ENCODE measurements at places on chromosomes 2 and 18. TPM values are rescaled to one million over a fixed set of nuclear protein-coding genes. Genes with fewer than 3 reads are reported as not detected.

Gene AKAIN1
- total RNA-seq, result not detected

Gene GNLY
- not detected for total RNA-seq

DNA sequence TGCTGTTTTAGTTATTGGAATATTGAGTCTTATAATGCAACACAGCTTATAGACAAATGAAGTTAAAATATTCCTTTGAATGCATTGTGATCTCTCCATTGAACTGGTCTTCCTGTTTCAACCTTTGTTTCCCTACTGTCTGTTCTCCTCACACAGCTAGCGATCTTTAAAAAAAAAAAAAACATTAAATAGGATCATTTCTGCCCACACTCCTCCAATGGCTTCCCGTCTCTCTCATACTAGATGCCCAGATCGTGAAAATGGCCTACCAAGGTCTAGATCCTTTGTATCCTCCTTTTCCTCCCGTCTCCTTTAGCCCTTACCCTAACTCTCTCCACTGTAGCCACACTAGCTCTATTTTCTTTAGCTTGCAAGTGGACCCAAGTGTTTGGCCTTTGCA, 2.4 kb downstream of the FAM171B start:
- no peaks in the 10 kb centered on the region for H3K27me3 ChIP-seq
- DNase-seq, result no peak

DNA sequence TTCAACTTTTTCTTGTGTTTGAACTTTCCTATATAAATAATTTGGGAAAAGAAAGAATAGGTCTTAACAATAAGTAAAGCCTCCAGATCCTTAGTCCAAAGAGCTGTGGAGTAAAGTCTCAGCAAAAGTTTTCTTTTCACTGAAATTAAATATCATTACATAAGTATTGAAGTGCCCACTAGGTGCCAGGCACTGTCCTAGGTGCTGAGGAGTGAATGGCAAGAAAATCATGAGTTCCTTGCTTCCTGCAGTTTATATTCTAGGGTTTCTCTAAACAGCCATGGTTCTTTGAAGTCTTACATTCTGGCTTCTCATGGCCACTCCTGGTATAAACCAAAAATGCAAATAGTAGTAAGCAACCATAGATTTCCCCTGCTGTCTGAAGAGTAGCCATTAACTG, 59.7 kb downstream of the SPP2 start:
- H3K36me3 ChIP-seq, result no peaks in the 10 kb centered on the region
- H3K27me3 ChIP-seq, result no peaks in the 10 kb centered on the region
- no peaks in the 10 kb centered on the region for H3K4me1 ChIP-seq
- no peak overlapping the region for H3K27ac ChIP-seq
